ENCODE measurements at places on chromosomes 6 and 20.

GRCh38 chr20:14412065-14412681 lies 74.8 kb upstream of the FLRT3 start:
- no peak for DNase-seq

- no peak for DNase-seq
Observed at GRCh38 chr6:69202768-69203167, 567.7 kb downstream of the ADGRB3 start.

- no peak for DNase-seq
Observed at GRCh38 chr6:148471624-148472159, 129.1 kb downstream of the SASH1 start.

DNA sequence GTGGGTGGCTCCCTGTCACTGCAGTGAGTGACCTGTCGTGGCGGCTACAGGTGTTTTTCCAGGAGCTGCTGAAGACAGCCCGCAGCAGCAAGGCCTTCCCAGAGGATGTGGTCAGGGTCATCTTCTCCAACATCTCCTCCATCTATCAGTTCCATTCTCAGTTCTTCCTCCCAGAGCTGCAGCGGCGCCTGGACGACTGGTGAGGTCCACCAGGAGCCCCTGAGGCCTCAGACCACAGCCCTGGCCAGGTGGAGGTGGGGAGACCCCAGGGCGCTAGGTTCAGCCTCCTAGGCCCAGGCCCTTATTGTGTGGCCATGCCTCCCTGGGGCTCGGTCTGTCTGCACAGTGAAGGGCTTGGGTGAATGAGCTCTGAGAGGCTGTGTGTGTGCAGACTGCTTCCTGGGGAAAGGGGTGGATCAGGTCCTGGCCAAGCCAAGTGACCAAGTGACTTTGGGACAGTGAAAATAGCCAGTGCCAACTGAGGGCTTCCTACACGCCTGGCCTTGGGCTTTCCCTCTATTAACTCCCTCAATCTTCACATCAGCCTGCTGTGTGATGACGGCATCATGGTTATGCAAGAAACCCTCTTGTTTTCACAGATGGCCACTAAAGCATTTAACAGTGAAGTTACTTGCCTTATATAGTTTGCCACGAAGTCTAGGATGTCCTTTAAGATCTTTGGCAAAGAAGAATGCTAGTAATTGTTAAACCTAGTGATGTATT lies 6.4 kb downstream of the FGD2 start:
- DNase-seq: no peak

GRCh38 chr6:145865595-145865994 lies 51.0 kb upstream of the FBXO30 start:
- DNase-seq: no peak

- DNase-seq: no peak
Observed at GRCh38 chr6:46032110-46032998, 16.7 kb upstream of the CLIC5 start.

DNA sequence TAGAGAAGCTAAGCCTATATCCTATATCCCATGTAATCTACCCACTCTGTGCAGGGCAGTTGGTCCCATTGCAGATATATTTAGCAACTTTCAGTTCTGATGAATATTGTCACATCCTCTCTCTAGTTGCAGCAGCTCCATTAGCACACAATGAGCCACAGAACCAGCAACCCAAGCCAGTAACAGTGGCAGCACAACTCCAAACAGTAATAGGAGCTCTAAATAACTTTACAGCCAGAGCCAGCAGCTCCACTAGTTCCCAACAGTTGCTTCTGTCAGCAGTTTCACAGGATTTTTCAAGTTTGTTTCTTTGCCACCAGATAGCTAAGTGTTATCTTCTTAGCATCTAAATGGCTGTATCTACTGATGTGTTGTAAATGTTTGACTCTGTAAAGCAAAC lies 490.8 kb downstream of the HTR1B start:
- DNase-seq: no peak

DNA sequence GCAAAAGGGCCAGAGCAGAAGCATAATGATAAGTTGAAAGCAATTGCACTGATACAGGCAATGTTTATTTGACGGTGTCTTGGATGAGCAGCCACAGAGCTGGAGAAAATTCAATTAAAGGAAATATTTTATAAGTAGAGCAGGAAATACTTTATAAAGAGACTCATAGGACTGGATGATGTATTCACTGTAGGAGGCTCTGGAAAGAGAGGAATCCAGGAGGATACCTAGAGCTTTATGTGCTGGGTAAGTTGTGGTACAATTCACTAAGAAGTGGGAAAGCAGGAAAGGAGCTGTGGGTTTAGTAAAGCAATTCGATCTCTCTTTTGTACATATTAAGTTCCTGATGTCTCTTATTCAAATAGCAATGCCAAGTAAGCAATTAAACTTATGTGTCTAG lies 86.3 kb downstream of the C6orf118 start:
- DNase-seq: no peak

GRCh38 chr6:36577301-36577700 lies 16.9 kb upstream of the SRSF3 start:
- no peak for DNase-seq

GRCh38 chr6:40788661-40789655 lies 201.8 kb upstream of the LRFN2 start:
- no peak for DNase-seq

- DNase-seq: no peak
Observed at GRCh38 chr6:148235446-148235845, 107.2 kb upstream of the SASH1 start.

- DNase-seq: no peak
Observed at GRCh38 chr6:132484680-132485018, 28.3 kb downstream of the STX7 start.

DNA sequence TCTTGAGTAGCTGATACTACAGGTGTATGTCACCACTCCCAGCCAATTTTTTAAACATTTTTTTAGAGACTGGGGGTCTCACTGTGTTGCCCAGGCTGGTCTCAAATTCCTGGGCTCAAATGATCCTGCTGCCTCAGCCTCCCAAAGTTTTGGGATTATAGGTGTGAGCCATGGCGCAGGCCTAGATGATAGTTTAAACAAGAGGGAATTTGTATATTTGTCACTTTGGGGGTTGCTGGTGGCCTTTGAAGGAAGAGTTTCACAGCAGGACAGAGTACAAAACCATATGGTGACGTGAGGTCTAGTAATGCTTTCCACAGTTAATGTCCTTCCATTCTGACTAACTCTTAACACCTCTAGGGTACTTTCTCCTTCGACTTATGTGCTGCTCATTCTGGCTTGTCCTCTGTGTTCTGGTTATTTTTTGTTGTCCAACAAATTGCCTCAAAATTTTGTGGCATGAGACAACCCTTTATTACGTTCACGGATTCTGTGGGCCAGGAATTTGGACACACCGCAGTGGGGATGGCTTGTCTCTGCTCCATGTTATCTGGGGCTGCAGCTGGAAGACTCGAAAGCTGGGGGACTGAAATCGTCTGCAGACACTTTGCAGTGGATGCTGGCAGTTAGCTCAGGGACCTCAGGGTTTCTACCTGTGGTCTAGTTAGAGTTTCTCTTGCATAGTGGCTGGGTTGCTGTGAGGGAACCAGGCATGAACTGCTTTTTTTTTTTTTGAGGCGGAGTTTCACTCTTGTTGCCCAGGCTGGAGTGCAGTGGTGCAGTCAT lies 23.0 kb upstream of the IER3 start:
- DNase-seq: no peak

DNA sequence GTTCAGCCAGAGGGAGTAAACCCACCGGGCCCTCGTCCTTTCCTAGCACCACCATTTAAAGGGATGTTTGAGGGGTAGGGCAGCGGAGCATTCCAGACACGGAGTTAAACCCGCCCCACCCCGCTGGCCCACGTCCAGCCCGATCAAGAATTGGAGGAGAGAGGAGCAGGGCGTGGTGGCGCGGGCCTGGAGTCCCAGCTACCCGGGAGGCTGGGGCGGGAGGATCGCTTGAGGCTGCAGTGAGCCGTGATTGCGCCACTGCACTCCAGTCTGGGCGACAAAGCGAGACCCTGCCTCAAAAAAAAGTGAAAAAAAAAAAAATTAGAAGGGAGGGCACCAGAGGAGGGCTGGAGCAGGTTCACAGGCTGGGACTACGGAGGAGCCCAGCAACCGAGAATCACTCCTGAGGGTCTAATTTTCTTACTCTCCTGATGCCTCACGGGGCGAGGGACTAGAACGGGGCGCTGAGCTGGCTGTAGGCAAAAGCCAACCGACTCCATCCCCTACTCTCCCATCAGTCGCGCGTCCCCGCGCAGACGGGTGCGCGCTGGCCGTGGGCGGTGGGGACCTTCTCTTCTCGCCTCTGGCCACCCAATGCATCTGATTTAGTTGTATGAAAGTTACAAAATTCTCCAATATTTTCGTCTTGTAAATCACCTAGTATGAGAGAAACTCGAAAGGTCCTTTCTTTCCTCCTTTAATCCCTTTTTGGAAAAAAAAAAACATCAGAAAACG lies 6.1 kb upstream of the HSPA1B start:
- DNase-seq: peak; percentile 61

DNA sequence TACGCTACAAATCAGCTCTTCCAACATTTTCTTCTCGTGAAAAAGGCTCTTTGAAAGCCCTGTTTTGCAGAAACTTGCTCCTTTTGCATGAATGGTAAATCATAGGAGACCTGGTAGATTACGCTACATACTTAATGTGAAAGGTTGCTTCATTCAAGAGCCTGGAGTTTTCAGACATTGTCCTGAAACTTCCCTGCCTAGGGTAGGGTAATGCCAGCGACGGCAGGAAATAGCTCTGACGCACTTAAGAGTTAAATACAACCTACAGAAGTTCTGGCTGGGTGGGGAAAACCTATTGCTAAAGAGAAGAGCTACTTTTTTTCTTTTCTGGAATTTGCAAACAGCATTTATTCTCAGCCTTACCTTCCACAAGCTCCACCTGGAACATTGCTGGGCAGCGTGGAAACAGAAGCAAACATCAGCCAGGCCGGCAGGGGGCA lies 144.5 kb downstream of the LPA start:
- DNase-seq: no peak

DNA sequence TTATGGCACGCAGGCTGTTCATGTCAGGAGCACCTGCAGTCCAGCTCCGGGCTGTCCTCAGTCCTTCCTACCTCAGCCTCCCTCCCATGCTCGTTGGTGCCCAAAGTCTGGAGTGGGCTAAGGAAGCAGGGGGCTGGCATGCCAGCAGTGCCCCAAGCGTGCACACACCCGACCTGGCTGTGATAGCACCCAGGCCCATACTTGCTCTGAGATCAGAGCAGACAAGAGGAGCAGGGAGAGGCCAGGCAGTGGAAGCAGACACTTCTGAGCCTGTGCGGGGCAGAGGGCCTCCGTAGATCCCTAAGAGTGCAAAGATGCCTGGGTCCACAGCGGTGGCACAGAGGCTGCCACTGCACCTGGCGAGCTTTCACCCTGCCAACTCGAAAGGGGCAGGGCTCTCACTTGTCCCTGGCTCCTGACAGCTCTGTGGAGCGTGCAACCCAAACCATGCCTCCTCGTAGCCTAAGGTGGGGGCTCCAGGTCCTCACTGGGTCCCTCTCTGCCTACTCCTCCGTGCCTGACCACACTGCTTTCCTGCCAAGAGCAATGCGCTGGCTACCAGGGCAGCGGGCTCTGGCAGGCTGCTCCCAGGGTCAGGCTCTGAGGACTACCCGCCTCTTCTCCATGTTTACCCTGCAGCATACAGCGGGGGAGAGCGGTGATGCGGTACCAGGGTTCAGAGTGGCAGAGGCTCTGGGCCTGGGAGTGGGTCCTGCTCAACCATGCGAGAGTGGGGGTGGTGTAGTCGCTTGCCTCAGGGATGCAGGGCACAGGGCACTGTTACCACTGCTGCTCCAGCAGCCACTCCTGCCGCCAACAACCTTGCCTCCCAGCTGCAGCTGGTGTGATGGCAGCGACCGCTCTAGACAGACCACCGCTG lies 59.5 kb downstream of the MANEA start:
- peak; percentile 19 for DNase-seq

- DNase-seq: no peak
Observed at GRCh38 chr6:84582997-84583396, 181.4 kb downstream of the TBX18 start.

DNA sequence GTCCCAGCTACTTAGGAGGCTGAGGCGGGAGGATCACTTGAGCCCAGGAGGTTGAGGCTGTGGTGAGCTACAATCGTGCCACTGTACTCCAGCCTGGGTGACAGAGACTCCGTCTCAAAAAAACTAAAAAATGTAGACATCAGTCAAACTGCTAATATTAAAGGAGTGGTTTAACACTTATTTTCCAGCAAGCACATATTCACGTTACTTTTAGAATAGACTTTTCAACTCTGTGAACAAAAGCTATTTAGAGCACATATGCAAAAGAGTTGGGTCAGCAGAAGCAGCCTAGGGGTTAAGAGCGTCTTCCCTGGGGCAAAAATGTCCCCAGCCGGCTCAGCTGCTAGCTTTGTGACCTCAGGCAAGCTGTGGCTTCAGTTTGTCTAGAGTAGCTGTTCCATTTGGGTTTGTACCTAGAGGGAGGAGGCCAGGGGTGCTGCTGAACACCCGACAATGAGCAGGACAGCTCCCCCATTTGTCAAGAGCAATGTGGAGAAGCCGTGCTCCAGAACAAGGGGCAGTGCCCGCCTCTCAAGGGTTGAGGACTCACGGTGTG lies 62.5 kb upstream of the PTGIS start:
- no peak for DNase-seq

DNA sequence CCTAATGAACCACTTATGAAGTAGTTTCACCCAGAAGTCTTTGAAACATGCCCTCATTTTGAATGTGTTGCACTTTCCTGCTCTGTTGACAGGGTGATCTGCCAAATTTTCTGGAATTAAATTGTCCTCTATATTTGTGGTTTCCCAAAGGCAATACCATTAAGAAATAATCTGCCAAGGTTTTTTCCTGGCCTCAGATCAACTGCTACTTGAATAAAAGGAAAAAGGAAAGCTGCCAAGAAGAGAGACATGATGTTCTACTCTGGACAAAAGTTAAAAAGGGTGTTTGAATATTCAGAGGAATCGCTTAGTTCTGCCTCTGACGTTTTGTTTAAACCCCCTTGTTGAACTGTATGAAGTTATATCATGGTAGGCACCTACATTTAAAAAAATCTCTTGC lies 37.4 kb upstream of the ARMH2 start:
- DNase-seq: no peak

DNA sequence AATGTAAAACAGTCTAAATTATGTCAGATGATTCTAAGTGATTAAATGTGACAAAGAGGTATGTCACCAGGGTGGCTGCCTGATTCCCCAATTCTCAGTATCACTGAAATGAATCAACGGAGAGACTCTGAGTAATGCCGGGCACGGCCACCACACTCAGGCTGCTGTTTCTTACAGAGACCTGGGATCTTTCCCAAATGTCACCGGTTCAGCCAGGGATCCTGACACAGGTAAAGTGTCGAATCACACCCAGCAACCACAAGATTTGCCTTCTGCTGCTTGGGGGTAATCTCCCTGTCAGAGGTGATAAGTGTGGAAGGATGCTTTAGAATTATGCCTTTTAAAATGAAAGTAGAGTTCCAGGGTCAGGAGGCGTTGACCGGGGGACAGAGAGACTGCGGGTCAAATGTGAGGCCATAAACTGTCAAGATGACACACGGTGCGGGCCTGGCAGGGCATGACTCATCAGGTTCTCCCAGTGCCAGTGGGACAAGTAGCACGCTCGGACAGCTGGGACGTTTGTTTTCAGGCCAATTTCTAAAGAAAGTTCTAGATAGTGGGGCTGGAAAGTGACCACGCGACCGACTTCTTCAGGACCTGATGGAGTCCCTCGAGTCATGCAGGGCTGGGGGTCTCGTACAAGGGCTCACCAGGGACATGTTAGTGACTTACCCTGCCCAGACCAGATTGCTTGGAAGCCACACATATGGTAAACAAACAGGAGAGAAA lies 48.9 kb downstream of the PRDM1 start:
- no peak for DNase-seq

GRCh38 chr6:33816911-33817310 lies 13.1 kb upstream of the MLN start:
- no peak for DNase-seq
